ENCODE measurements at places on chromosomes 4 and X. TPM values are rescaled to one million over a fixed set of nuclear protein-coding genes. Genes with fewer than 3 reads are reported as not detected.

DNA sequence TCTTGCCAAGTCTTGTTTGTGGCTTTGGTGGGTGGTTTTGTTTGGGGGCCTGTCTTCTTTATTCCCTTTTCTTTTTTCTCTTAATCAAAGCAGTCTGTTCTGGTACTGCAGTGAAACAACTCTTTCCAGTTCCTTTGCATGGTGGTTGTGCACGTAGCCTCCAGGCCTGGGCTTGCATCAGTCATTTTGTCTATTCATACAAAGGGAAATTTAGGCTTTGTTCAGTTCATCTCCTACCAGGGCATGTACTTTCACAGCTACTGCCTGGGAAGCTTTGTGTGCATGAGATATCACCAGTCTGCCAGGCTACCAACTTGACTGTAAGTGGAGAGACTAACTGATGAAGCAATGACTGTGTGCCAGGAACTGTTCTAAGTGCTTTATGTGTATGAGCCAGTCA is 8.5 kb downstream of the TRIM2 start:
- DNase-seq, result no peak

- DNase-seq, result no peak
Observed at GRCh38 chr4:109025471-109026076, 262.7 kb upstream of the ETNPPL start.

GRCh38 chrX:48532161-48532560 is 7.4 kb upstream of the TBC1D25 start:
- no peak for DNase-seq

GRCh38 chrX:87664381-87664780 is 146.8 kb downstream of the KLHL4 start:
- DNase-seq, result peak; percentile 7

DNA sequence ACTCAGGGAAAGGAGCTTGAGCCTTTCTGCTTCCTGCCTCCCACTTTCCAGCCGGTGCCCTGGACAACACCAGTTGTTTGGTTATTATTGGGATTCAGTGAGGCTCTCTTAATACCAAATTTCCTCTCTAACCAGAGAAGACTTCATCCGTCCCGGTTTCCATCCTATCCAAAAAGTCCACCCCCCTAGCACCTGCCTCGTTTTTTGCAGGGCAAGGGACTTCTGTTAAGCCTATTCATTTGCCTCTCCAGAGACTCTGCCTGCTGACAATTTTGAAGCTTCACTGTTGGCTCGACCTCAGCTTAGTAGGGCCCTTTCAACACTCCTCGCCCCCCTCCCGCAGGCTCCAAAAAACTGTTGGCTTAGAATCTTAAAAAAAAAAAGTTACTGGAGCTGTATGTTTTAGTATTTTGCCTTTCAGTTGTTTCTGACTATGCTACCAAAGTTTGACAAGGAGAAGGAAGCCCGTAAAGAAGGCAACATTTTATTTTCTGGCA is 779 bp upstream of the PRSS12 start:
- DNase-seq, result no peak

MMRN1 gene
- polyA plus RNA-seq, result 37.0 TPM

RRH gene
- polyA plus RNA-seq, result 0.75 TPM

CSAG2 gene
- polyA plus RNA-seq, result not detected

Data from right lung (tissue), 10 donors.